CD4-positive, alpha-beta T cell treated with Interleukin-4 for 4 hours (primary cell): ENCODE measurements at places on chromosomes 13 and 19.

DNA sequence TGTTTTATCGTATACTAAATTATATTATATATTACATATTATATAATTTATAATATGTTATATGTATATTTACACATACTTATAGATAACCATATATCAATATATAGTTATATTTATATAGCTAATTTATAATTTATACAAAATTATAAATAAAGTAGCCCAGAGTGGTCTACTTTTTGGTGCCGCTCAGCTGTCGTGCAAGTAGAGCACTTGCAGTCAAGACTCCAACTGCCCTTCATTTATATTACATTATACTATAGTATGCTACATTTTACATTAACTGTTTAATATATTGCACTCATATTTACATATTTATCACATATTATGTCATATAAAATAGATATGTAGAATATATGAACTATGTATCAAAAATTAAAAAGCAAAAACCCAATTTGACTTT lies 1124.7 kb upstream of the MIR17HG start:
- DNase-seq, result no peak

DNA sequence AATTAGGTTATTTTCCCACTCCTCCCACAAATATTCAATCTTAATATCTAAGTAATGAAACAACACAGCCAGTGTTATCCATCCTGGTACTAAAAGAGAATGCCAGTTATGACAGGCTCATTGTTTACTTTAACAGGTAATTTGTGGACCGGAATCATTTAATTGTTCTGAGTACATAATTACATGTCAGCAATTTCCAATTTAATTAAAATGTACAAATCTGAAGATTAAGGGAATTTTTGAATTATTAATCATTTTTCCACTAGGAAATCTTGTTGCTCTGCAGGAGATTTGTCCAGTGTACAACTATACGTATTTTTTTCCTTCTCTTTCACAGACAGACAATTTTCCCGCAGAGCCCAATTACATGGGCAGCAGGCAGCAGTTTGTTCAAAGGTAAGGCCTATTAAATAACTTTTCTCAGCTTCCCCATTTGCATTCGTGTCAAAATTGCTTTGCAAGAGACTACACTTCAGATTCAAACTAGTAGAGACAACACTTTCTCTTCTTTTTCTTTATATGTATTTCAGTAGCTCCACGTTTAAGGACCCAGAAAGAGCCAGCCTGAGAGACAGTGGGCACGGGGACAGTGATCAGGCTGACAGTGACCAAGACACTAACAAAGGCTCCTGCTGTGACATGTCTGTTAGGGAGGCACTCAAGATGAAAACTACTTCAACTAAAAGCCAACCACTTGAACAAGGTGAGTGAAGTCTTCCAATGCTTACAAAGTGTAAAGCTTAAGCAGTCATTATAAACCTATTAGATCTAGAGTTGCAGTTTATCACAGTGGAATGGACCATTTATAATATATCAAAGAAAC lies 34.8 kb downstream of the PCDH17 start:
- DNase-seq, result no peak

GRCh38 chr19:31718898-31719297 lies 369.7 kb upstream of the TSHZ3 start:
- DNase-seq, result no peak

DNA sequence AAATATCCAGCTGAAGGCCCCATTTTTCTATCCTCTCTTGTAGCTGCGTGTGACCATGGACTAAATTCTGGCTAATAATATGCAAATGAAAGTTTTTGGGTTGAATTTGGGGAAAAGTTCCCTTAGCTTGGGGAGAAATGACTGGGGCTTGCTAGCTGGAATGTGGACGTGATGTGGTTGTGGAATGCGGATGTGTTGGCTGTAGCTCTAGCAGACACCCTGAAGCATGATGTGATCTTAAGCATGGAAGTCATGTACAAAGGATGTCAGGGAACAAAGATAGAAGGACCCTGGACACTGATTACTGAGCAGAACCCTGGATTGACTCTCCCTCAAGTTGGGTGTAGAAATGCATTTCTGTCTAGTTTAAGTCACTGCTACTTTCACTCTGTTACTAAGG lies 25.4 kb upstream of the SCEL start:
- no peak for DNase-seq

- DNase-seq, result no peak
Measured at GRCh38 chr19:18676692-18677091, 6.8 kb upstream of the CRTC1 start.

- no peak for DNase-seq
Measured at GRCh38 chr19:10887616-10888367, 16.4 kb downstream of the CARM1 start.
